ENCODE measurements at places on chromosomes 5 and 9.

GRCh38 chr5:114912189-114912920 is 257.4 kb downstream of the TRIM36 start:
- no peak for DNase-seq

GRCh38 chr5:55039843-55040242 is 15.8 kb downstream of the GZMK start:
- no peak for DNase-seq

- no peak for DNase-seq
Observed at GRCh38 chr5:25119650-25120049, 474.9 kb upstream of the CDH10 start.

- no peak for DNase-seq
Observed at GRCh38 chr5:139551191-139551889, 9.8 kb upstream of the UBE2D2 start.

GRCh38 chr5:133483406-133484090 is 128.8 kb downstream of the FSTL4 start:
- DNase-seq: no peak

GRCh38 chr5:124935065-124935464 is 188.6 kb upstream of the ZNF608 start:
- no peak for DNase-seq

DNA sequence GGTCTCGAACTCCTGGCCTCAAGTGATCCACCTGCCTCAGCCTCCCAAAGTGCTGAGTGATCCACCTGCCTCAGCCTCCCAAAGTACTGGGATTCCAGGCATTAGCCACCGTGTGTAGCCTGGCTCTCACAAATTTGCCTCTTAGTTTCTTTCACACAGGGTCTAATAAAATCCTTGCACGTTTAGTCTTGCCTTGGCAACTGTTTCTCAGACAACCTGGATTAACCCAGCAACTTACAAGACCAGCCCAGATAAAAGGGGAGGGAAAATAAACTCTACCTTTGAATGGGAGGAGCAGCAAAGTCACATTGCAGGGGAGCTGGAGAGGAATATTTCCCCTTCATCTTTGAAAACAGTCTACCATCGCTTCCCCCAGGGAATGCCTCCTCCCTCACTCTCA is 29.3 kb upstream of the GNA14 start:
- no peak for DNase-seq

GRCh38 chr9:130219661-130220096 is 45.9 kb upstream of the HMCN2 start:
- no peak for DNase-seq

DNA sequence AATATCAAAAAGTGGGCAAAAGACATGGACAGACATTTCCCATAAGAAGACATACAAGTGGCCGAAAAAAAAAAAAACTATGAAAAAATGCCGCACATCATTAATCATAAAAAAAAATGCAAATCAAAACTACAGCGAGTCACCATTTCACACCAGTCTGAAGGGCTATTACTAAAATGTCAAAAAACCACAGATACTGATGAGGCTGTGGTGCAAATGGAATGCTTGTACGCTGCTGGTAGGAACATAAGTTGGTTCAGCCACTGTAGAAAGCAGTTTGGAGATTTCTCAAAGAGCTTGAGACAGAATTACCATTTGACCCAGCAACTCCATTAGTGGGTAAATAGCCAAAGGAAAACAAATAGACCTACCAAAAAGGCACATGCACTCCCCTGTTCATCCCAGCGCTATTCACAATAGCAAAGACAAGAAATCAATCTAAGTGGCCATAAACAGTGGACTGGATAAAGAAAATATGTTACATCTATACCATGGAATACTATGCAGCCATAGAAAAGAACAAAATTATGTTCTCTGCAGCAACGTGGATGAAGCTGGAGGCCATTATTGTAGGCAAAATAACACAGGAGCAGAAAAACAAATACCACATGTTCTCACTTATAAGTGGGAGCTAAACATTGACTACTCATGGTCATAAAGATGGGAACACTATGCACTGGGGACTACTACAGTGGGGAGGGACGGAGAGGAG is 110.6 kb upstream of the BOD1 start:
- DNase-seq: no peak

DNA sequence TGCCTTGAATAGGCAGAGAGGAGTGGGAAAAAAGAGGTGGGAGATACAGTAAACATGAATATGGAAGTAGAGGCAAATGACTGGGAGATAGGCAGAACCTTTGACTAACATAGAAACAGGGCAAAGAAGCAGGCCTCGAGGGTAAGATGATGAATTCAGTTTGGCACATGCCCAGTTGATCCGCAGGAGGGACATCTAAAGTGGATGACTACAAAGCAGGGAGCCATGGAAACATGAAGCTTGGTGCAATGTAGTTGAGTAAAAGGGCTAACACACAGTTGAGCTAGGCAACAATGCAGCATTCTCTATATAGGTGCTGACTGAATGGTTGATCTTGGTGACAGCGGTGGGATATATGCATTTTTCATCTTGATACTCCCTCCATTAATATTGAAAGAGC is 253.8 kb downstream of the DMRT2 start:
- no peak for DNase-seq

- DNase-seq: no peak
Observed at GRCh38 chr9:93826209-93826608, 128.9 kb downstream of the BARX1 start.

DNA sequence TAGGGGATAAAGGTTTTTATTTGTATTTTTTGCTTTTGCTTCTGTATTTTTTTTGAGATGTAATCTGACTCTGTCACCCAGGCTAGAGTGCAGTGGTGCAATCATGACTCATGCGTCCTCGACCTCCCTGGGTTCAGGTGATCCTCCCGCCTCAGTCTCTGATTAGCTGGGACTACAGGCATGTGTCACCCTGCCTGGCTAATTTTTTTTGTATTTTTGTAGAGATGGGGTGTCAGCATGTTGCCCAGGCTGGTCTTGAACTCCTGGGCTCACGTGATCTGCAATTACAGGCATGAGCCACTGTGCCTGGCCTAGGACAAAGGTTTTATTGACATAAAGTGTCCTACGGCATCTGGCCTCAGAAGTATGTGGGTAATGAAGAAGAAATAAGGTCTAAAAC is 297.1 kb upstream of the C9orf72 start:
- no peak for DNase-seq

- DNase-seq: no peak
Observed at GRCh38 chr9:85156652-85157051, 487.1 kb downstream of the NTRK2 start.

GRCh38 chr5:3393122-3393919 is 202.3 kb upstream of the IRX1 start:
- no peak for DNase-seq

DNA sequence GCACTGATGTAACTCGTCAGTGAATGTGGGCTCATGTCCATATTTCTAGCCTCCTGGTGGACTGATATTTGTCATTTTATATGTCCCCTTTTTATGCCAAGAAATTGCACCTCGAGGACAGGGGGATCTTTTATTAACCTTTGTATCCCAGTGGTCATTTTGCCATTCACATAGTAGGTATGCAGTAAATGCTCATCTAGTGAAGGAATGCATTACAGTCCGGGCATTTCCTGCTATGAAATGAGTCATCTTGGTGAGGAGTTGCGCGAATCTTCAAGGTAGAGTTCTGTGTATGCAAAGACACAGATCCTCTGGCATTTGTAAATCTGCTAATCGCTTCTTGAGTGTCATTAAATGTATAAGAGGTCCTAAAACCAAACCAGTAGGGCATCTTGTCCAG is 755.5 kb upstream of the ADAMTS16 start:
- DNase-seq: no peak

DNA sequence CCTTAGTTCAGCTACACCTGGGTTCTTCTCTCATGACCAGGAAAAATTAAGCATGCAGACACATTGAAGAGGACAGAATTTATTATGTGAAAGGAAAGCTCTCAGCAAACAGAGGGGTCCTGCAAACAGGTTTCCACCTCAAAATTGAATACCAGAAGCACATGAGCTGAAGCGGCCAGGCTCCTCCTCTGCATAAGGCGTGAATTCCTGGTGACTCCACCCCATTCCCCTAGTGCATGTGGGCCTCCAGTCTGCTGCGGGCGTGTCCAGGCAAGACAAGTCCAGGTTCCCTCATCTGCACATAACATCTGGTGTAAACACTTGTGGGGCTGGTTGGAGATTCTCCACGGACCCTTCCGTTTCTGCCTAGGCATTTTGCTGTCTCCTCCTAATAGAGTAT is 1156.4 kb downstream of the FOXD4L5 start:
- no peak for DNase-seq

DNA sequence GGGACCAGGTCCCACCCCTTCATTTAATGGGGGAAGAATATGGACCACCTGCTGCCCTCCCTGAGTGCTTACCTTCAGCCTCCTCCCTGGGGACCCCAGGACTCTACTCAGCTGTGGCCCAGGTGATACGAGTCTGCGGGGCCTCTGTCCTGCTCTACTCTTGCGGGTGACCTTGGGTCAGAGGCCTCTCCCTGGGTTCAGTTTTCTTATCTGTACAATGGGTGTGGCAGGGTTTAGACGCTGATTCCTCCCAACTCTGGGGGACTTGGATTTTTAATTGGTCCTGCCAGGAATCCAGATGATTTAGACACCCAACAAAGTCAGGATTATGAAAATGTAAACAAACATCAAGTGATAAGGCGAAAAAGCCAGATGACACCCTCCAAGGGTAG is 25.0 kb downstream of the FAM163B start:
- DNase-seq: no peak

- DNase-seq: no peak
Observed at GRCh38 chr5:54670281-54670680, 152.7 kb downstream of the SNX18 start.

DNA sequence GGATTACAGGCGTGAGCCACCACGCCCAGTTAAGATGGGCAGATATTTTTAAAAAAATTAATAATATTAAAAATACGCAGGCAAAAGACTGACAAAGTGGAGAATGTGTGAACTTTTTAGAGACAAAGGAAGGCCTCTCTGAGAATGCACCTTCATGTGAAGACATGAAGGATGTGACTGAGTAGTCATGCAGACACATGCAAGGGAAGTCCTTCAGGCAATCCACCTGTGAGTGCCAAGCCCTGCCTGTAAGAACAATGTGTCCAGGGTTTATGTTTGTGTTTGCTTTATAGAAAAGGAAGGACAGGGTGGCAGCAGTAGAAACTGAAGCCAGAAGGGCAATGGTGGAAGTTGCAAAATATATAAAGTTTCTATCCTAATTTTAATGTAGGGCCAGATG is 169.2 kb downstream of the EDIL3 start:
- no peak for DNase-seq

DNA sequence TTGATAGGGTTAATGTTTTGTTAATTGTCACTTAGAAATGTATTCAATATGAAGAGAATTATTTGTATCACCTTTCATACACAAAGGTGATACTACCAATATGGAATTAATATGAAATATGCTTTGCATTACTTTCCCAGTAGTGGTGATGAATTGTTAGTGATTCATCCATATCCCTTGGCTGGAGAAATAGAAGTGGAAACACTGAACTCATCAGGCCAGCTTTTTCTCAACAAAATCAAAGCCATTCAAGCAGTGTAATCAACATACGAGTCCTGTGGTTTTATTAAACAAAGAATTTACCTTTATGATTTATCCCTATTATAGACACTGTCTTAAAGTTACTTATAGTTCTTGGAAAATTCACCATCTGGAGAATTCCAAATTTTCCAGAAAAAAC is 264.0 kb upstream of the MEF2C start:
- no peak for DNase-seq

DNA sequence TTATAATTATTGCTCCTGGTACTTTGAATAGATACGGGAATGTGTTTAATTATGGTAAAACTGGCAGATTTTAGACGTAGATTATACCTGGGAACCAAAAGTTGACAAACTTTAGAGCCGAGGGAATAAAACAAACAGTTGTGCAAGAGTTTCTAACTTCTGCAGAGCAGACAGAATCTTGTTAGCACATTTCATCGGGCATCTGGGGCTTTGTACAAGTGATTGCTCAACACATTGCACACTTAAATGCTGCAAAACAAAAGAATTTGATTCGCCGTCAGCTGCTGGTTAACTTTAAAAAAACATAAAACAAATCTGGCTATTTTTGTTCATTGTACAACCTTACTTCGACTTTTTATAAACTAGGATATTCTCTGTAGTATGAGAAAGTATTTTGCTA is 398.1 kb downstream of the MAN2A1 start:
- DNase-seq: no peak

GRCh38 chr5:167771571-167771970 is 519.9 kb upstream of the WWC1 start:
- DNase-seq: no peak
